Endodermal cell (in vitro differentiated cells): ENCODE measurements at places on chromosomes 1 and 21.

- no peak overlapping the region for H3K27ac ChIP-seq
- no peaks in the 10 kb centered on the region for H3K27me3 ChIP-seq
- DNase-seq: no peak
These were observed 192.2 kb upstream of the C8B start for GRCh38 chr1:57157818-57158603.

DNA sequence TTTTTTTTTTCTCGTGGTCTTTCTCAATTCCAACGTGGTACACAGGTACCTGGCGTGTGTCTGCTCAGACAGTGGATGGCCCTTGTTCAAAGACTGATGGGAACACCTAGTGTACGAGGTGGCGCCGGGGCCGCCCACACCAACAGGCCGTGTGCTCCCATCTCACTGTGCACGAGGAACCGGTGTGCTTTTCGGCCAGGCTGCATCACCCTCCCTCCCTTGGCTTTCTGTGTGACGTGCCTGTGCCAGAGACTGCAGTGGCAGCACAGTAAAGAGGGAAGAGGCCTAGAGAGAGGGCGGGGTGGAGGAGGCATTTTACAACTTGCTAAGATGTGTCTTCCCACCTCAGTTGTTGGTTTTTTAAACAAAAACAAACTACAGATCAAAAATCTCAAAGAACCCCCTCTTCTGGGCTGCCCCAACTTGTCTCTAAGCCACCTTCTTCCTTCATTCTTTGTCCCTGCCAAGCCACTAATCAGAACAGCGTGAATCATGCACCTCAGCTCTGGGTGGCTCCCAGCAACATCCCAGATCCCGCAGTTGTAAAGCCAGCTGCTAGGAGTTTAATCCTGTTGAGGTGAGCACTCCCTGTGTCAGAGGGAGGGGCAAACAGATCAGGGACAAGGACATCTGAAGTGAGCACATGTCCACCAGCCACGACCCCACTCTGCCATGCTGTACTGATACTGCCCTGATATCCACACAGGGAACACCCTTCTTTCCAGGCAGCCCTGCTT is 20.7 kb downstream of the IRF2BP2 start:
- no peaks in the 10 kb centered on the region for H3K4me1 ChIP-seq
- no peak for DNase-seq
- no peaks in the 10 kb centered on the region for H3K27me3 ChIP-seq

GRCh38 chr1:40802078-40802741 is 18.6 kb downstream of the KCNQ4 start:
- no peak overlapping the region for H3K27ac ChIP-seq
- peak overlapping the region; percentile 67 for H3K4me3 ChIP-seq
- H3K36me3 ChIP-seq: no peaks in the 10 kb centered on the region
- no peaks in the 10 kb centered on the region for H3K4me1 ChIP-seq
- DNase-seq: peak; percentile 97
- no peaks in the 10 kb centered on the region for H3K27me3 ChIP-seq

- H3K27me3 ChIP-seq: no peaks in the 10 kb centered on the region
- H3K36me3 ChIP-seq: no peaks in the 10 kb centered on the region
- H3K4me3 ChIP-seq: peak overlapping the region; percentile 1
- DNase-seq: peak; percentile 69
These were observed 134.0 kb upstream of the IRF2BP2 start for GRCh38 chr1:234743791-234744611.
